ENCODE measurements at places on chromosomes 1 and 21.

DNA sequence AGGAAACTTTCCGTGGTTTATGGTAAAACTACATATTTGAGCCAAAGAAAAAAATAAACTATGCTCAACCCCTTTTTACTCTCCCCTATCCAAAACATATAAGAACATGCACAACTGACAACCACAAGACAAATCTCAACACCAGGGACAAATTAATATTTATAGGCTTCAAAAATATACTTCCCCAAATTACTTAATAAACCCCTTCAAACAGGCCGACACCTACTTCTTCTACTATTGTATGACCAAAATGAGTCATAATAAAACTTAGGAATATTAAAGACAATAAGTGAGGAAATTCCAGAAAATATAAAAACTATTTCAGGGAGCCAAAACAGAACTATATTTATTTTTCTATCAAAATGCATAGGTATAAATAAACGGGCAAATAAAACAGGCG lies 71.5 kb downstream of the TGFBR3 start:
- no peak for DNase-seq

- no peak for DNase-seq
Measured at GRCh38 chr1:53279296-53280200, 41.2 kb upstream of the MAGOH start.

- DNase-seq = peak; percentile 97
Measured at GRCh38 chr1:212595787-212596714, 12.5 kb upstream of the ATF3 start.

DNA sequence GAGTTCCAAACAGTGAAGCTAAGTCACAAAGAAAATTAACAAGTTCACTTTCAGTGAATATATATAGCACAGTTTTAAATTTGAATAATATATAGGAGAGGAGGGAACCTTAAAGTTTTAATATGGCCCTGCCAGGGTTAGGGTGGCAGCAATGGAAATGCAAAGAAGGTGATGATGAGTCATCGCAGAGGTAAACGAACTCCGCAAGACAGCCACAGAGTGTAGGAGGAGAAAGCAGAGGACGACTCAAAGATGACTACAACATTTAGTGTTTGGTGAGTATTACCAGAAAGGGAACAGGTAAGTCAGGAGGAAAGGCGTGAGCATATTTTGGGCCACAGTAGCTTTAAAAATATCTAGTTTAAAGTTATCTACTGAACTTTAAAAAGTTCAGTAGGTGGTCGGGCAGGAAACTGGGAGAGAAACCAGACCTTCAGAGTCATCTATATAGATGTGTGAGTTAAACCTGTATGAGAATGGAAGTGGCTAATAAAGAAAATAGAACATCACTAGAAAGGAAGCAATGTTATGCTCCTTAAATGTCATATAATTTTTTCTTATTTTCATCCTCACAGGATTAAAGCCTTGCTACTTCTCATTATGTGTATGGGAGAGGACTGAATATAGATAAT lies 75.7 kb downstream of the UCHL5 start:
- peak; percentile 68 for DNase-seq

GRCh38 chr1:206114692-206115640 lies 2.2 kb downstream of the AVPR1B start:
- no peak for DNase-seq

DNA sequence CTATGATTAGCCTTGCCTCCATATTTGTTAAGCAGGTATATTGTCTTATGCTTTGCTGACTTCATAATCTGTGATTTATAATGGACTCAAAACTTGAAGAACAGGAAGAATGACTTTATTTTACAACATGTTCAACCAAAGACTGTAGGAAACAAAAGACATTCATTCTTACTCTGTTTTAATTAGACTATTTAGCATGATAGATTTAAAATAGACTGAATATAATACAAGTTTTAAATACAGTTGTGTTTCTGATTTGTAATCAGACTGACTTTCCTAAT lies 63.1 kb downstream of the CDC14A start:
- peak; percentile 14 for DNase-seq

DNA sequence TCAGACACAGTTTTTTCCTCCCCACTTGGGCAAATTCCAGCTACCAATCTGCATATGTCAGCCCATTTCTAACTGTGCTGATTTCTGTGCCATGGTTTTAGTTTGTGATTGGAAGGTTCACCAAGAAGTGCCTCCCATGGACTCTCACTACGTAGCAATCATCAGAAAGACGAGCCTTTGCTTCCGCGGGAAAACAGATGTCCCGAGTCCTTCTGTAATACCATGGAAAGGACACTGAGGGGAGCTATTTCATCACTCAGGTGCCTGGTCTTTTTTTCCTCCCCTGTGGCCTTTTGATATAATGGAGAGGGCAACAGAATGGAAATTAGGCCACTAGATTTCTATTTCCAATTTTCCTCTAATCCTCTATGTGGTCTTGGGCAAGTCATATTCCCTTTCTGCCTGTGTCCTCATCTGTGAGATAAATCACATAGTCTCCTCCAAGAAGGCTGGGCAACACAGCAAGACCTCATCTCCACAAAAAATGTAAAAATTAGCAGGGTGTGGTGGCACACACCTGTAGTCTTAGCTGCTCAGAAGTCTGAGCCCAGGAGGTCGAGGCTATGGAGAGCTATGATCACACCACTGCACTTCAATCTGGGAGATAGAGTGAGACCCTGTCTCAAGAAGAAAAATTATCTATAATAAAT lies 24.8 kb downstream of the LEMD1 start:
- no peak for DNase-seq

- no peak for DNase-seq
Measured at GRCh38 chr1:31371121-31371959, 1.5 kb downstream of the FABP3 start.

DNA sequence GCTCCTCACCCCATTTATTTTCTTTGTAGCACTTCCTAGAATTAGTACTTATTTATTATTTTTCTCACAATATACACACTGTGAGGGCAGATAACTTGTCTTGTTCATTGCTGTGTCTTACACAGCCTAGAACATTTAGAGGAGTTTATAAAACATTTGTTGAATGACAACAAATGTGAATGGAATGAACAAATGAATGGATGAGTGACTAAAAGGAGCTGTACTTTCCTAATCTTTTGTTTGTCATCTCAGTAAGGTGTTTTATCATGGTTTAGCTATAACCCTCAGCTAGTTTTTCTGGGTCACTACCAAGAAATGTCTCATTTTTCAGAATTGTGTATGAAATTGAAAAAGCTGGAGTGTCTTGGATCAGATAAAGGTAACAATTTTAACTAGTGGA lies 239.3 kb upstream of the KCNK2 start:
- no peak for DNase-seq

DNA sequence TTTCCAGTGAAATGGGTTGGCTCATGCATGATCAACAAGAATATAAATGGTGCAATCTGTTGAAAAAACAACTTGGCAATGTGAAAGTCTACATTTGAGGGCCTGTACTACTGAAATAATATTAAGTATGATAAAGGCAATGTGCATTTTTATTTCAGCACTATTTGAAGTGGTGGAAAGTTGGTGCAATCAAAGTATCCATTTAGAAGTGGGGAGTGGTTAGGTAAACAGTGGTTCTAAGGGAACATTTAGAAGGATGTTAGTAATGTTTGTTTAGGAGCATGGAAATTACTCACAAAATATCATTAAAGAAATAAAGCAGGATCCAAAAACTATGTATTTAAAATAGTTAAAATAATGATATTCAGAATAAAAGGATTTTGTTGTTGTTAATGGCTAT lies 60.2 kb downstream of the CHRM3 start:
- no peak for DNase-seq

DNA sequence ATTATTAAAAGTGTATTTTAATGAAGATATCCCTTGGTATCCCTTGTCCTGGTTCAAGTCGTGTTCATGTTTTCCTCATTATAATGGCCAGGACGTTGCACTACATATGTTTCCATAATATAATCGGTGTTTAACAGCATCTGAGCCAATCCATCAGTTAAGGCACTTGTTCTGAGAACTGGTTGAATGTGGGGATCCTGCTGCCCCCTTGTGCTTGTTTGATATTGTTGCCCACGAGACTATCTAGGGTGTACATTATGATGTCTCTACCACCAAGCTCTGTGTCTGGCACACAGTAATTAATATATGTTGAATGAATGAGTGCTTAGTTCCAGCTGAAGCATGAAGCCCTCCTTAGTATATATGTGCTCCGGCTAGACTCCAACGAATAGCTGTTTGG lies 193.0 kb downstream of the CACNA1E start:
- DNase-seq = no peak

DNA sequence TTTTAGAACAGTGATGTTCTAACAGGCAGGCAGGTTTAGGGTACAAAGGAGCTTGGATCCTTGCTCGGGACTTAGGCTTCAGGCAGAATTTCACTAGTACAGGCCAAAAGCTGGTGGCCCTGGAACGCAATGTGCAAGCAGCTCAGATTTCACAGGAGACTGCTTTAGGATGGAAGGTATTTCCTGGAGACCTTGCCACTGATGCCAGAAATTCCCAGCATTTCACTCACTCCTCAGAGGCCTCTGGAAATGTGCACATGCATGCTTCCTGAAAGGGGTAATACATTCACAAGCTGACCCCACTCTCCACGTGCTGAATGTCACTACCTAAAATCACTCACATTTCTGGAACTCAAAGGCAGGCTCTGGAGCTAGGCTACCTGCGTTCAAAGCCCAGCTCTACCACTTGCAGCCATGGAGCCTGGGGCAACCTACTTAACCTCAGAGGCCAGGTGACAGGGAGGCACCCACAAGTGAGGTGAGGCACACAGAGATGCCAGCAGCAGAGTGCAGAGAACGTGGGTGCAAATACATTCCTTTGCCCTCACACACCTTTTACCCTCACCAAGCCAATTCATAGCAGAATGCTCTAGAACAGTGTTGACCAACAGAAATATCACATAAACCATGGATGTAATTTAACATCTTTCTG lies 56.5 kb downstream of the CDC7 start:
- no peak for DNase-seq

GRCh38 chr1:97989094-97989680 lies 68.4 kb upstream of the DPYD start:
- DNase-seq = no peak

- DNase-seq = no peak
Measured at GRCh38 chr1:166900987-166901386, 24.9 kb upstream of the TADA1 start.

GRCh38 chr21:34252751-34253150 lies 111.1 kb upstream of the KCNE2 start:
- no peak for DNase-seq

DNA sequence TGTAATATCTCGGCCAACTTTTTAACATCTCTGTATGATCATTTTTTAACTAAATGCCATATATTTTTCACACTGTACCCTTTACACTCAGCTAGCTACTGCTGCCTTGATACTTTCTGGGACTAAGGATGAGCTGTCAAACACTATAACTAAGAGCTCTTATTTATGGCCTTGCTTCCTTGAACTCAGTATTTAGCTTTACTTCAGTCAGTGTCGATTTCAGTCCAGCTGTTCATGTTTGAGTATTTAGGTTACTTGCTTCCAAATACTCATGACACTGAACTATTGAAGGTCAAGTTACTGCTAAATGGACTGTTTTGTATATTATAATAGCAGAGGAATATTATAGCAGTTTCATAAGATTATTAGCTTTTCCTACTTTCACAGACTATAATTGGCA lies 25.9 kb upstream of the USP25 start:
- no peak for DNase-seq

DNA sequence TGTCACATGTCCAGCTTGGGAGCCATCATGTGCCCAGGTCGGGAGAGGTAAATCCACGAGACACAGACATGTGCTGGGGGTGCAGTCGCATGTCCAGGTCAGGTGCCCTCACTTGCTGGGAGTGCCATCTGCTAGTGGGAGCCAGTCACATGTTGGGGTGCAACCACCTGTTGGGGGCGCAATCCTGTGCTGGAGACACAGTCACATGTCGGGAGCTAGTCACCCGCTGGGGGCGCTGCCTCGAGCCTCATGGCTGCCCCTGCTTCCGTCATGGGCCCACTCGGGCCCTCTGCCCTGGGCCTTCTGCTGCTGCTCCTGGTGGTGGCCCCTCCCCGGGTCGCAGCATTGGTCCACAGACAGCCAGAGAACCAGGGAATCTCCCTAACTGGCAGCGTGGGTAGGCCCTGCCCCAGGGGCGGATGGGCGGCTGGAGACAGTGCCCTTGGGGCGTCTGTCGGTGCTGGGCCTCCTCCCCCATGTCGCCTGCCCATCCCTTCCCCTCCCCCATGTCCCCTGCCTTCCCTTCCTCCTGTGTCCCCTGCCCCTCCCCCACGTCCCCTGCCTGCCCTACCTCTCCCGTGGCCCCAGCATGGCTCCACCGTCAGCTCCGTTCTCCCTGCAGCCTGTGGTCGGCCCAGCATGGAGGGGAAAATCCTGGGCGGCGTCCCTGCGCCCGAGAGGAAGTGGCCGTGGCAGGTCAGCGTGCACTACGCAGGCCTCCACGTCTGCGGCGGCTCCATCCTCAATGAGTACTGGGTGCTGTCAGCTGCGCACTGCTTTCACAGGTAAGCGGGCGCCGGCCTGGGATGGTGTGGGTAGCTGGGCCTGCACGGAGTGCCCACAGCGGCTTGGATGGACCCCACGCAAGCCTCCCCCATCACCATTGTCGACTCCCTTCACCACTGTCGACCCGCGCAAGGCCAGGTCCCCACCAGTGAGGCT lies at the start of gene PRSS38:
Gene PRSS38, plus strand, starts transcription at position 208 of the 942 bp plus-strand sequence. Its CDS starts 42 bp downstream, at position 250.
- DNase-seq = no peak

DNA sequence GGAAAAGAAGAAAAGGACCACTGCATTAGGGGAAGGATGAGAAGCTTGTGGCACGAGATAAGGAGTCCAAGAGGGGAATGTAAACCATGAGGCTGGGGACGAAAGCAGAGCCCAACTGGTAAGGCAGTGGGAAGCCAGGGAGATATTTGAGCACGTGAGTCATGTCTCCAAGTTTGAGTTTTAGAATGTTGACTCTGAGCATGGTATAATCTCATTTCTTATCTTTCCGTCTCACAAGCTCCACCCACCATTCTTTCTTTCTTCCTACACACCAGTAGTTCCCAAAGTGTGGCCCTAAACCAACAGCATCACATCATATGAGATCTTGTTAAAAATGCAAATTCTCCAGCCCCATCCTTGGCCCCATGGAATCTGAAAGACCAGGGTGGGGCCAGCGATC lies 145.3 kb downstream of the PLPP3 start:
- no peak for DNase-seq

All from epithelial cell of prostate (primary cell).